ENCODE measurements at places on chromosomes 1 and 21.

DNA sequence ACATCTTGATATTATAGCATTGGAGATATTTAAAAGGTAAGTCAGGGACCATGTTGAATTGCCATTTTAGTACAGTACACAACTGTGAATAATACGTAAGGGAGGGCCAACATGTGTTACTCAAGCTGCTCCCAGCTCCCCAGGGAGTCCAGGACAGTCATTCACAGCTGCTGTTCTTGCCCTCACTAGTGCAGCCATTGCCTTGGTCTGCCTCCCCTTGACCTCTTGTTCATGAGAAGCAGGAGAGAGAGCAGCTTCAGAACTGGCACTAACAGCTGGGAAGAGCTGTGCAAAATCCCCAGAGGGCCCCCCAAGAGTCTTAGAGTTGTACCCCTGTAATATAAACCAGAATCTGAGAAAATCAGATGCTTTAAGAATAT, 16.4 kb downstream of the TCEANC2 start:
- no peak for DNase-seq

DNA sequence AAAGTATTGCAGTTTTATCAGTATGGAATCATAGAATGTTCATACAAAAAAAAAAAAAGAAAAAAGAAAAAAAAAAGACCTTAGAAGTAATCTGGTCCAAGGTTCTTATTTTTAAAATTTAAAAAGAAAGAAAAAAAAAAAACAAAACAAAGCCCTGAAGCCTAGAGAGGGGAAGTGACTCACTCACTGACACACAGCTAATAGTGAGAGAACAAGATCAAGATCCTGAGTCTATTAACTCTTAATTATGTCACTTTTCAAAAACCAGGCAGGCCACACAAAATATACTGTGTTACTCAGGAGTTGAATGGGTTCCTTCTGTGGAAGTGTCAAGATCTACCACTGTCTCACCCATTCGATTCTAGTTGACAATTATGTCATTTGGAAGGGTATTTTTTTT, 433.9 kb upstream of the DAB1 start:
- no peak for DNase-seq

- DNase-seq: no peak
These were observed 78.2 kb upstream of the PGBD5 start for GRCh38 chr1:230504310-230504709.

DNA sequence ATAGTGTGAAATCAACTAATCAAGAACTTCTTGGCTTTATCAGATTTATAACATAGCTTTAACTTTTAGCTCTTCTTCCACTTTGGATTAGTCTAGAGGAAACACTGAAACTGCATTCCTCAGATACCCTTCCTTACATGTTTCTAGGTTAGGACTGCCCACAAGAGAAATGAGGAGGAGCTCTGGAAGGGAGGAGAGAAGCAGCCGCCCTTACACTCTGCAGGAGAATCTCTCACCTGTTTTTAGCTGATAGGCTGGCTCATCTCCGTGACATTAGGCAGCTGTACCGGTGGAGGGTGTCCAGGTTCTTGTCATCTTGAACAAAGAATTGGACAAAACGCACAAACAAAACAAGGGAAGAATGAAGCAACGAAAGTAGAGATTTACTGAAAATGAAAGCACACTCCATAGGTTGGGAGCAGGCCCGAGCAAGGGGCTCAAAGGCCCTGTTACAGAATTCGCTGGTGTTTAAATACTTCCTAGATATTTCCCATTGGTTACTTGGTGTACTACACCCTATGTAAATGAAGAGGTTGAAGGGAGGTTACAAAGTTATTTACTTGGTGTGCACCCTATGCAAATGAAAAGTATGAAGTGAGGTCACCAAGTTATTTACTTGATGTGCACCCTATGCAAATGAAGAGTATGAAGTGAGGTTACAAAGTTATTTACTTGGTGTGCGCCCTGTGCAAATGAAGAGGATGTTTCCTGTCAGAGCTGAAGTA, 524.9 kb upstream of the CHRM3 start:
- no peak for DNase-seq

DNA sequence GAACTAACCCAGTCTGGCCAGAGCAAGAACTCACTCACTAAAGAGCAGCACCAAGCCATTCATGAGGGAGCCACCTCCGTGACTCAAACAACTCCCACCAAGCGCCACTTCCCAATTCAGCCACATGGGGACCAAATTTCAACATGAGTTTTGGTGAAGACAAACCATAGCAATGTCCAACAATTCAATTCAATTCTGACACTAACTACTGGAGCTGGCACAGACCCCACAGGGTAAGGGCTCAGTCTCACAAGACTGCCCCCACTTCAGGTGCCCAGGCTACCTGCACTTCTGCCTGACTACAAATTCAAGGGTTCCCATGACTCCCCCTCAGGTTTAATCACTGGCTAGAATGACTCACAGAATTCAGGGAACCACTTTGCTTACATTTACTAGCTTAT, 48.8 kb upstream of the RAP1A start:
- peak; percentile 50 for DNase-seq

DNA sequence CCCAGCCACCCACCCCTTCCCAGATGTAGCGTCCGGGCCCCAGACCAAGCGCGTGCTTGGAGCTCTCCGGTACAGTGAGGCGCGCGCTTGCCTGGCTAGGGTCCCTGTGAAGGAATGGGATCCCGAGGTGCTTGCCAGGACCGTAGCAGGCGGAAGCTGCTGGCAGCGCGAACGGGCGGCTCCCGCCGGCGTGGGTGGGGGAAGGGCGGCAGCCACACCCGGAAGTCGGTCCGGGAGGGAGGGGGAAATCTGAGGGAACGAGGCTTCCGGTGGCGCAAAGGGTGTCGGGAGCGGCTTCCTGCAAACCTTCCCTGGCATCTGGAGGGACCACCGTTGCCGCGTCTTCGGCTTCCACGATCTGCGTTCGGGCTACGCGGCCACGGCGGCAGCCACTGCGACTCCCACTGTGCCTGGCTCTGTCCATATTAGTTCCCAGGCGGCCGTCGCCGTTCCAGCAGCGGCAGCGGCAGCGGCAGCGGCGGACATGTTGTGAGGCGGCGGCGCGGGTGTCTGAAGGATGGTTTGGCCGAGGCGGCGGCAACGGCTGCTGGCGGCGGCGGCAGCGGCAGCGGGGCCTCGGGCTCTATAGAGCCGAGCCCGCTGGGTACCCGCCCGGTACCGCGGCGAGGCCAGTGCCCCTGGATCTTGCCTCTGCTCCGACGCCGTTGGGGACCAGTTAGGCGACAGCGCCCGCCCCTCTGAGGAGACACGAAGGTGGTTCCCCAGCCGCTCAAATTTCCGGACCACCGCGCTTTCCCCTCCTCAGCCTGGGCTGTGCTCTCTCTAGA, at the start of gene DR1:
TSS of gene DR1 (plus strand) at position 275 of the 788 bp plus-strand sequence. CDS start 739 bp downstream, outside the sequence.
- DNase-seq: peak; percentile 91

DNA sequence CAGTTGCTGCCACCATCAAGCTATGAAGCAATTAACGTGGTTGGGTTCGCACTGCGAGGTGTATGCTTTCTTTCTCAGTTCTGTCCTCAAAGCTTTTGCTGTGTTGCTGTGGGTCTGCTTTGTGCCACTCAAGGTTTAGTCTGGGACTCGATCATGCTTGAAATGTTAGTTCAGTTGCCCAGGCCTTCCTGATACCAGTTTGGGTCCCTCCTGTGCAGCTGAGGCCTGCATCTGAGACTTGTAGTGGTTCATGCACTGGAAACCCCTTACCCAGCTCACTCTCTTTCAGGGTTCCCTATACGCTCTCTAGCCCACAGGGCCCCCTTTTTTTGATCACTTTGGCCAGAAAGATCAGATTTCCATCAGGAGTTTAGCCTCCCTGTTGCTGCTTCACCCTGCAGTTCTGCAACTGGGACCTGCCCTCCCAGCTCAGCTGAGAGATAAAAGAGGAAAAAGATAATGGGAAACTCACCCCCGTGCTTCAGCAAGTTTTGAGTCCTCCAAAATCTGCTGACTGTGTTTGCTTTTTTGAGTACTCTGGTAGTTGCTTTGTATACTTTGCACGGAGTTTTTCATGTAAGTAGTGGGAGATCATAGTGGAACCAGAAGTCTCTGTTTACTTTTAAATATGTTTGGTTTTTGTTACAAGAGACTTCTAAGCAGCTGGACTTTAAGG, 317.0 kb downstream of the HHAT start:
- no peak for DNase-seq

DNA sequence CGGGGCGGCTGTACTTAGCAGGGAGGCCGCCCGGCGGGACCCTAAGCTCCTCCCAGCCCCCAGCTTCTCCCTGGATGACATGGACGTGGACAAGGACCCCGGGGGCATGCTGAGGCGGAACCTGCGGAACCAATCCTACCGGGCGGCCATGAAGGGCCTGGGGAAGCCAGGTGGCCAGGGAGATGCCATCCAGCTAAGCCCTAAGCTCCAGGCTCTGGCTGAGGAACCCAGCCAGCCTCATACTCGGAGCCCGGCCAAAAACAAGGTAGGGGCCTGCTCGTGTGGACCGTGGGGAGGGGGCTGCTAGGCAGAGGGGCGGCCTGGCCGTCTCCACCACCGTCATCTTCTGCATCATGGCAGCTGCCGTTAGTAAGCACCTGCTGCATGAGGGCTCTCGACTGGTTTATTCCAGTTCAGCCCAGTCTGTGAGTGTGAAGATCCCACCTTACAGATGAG, 9.0 kb downstream of the ARHGEF16 start:
- no peak for DNase-seq

DNA sequence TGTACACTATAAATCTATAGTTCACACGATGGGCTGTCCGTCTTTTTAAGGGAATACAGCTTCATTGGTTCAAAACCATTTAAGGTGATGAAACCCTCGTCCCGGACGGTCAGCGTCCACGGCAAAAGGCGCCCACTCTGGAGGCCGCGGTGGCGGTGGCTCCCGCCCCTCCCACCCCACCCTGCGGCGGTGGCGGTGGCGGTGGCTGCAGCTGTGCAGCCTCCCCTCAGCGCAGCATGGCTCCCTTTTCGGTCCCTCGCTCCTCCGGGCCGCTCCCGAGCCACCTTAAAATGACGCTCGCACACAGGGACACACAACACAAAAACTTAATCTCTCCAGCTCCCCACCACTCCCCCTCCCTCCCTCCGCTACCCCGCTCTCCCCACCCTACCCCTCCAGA, 69.1 kb downstream of the WLS start:
- DNase-seq: no peak

GRCh38 chr1:182829285-182829932, 9.7 kb upstream of the DHX9 start:
- DNase-seq: no peak

GRCh38 chr1:19007491-19008441, 51.3 kb upstream of the IFFO2 start:
- DNase-seq: no peak

- no peak for DNase-seq
These were observed 11.1 kb downstream of the KRTAP24-1 start for GRCh38 chr21:30271611-30272010.

GRCh38 chr21:17045214-17045853, 467.5 kb upstream of the CXADR start:
- DNase-seq: no peak

- DNase-seq: no peak
These were observed 104.7 kb downstream of the JAK1 start for GRCh38 chr1:64861611-64862010.

- DNase-seq: no peak
These were observed 595.0 kb downstream of the NEGR1 start for GRCh38 chr1:71687376-71687775.

DNA sequence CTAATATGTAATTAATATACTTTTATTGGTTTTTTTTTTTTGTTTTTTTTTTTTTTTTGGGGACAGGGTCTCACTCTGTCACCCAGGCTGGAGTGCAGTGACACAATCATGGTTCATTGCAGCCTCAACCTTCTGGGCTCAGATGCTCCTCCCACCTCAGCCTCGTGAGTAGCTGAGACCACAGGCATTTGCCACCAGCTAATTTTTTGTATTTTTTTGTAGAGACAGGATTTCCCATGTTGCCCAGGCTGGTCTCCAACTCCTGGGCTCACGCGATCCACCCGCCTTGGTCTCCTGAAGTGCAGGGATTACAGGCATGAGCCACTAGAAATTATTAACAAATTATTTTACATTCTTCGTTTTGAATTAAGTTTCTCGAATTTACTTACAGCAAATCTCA, 16.8 kb upstream of the POGZ start:
- DNase-seq: no peak

- DNase-seq: no peak
These were observed 17.5 kb downstream of the LRRC71 start for GRCh38 chr1:156937883-156938282.

DNA sequence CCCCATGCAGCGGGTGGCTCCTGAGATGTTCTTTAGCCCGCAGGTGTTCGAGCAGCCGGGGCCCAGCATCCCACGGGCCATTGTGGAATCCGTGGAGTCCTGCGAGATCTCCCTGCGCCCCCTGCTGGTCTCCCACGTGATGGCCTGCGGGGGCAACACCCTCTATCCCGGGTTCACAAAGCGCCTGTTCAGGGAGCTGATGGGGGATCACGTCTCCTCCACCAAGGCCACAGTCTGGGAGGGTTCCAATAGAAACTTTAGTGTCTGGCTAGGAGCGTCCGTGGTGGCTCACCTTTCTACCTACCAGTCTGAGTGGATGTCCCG, 71.0 kb downstream of the ACTL8 start:
- peak; percentile 14 for DNase-seq

GRCh38 chr1:78755986-78756385, 106.4 kb downstream of the IFI44 start:
- no peak for DNase-seq

DNA sequence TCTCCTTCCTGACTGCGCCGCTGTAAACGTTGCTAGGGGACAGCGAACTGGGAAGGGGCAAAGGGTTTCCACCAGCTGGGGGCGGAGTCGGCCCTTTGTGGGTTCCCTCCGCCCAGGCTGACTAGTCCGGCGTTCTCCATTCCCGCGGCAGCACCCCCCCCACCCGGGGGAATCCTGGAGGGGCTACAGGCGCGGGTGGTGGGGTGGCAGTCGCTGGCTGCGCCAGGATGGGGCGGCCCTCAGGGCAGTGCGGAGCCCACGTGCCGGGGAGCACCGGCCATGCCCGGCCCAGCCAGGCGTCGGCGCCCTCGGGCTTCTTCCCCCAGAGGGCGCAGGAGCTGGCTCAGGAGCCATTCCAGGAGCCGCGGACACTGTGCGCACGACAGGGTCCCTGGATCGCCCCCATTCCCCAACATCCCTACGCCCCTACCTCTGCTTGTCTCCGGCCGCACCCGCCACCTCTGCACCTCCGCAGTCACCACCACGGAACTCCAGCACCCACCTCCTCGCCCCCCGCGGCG, 476 bp downstream of the BATF3 start:
- peak; percentile 44 for DNase-seq

DNA sequence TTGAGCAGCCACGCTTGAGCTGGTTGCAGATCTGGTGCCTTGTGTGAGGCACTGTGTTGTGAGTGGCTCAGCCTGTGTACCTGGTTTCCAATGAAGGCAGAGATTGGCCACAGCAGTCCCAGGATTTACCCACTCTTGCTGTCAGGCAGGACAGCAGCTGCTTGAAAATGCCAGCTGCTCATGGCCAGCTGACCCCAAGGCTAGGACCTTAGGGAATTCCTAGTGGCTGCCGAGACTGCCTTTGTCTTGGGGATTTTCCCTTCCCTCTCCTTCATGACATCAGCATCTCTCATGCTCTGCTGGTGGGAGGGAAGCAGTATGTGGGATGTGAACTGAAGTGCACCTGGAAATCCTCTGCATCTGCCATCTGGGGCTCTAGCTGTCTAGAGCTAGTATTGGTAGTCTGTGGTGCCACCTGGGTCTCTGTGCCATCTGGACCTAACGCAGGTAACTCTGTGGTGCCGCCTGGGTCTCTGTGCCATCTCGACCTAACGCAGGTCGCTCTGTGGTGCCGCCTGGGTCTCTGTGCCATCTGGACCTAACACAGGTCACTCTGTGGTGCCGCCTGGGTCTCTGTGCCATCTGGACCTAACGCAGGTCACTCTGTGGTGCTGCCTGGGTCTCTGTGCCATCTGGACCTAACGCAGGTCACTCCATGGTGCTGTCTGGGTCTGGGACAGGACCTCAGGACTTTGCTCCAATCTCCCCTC, 3.8 kb upstream of the LRRC47 start:
- DNase-seq: no peak

- DNase-seq: no peak
These were observed 2072.4 kb downstream of the MRPL39 start for GRCh38 chr21:23534850-23535249.

Measured in stimulated activated CD4-positive, alpha-beta T cell treated with anti-CD3 and anti-CD28 coated beads, Interleukin-12 subunit alpha, Interleukin-12 subunit beta, amount 100 ng/mL, for 48 hours (primary cell).